DMS 273 treated with DMSO at 0.1 percent for 48 hours (cell line): ENCODE measurements at places on chromosomes 5 and 9.

- peak; percentile 22 for DNase-seq
These were observed 24.2 kb downstream of the P4HA2 start for GRCh38 chr5:132203464-132203818.

DNA sequence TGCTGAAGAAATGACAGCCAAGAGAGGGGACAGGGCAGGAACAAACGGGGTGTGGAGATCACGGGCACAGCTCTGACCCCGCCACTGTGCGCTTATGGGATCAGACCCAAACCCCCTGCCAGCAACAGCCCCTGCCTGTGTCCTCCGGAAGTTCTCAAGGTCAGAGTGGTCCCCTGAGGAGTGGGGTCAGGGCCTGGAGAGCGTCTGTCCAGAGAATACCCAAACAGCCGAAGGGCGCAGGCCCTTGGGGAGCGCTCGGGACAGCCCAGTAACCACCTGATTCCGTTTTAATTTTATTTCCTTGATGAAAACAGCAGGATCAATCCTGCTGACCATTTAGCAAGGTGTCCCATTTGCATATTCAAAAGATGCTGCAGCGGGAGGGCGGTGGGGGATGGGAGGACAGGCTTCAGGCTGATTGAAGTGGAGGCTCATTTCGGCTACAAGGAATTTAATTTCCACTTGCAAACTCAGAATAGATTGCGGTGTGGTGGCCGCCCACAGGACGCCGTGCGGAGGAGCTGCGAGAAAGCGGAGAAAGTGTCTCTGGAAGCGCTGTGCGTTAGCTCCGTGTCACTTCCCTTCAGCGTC lies 32.6 kb upstream of the TMEM250 start:
- DNase-seq: no peak

DNA sequence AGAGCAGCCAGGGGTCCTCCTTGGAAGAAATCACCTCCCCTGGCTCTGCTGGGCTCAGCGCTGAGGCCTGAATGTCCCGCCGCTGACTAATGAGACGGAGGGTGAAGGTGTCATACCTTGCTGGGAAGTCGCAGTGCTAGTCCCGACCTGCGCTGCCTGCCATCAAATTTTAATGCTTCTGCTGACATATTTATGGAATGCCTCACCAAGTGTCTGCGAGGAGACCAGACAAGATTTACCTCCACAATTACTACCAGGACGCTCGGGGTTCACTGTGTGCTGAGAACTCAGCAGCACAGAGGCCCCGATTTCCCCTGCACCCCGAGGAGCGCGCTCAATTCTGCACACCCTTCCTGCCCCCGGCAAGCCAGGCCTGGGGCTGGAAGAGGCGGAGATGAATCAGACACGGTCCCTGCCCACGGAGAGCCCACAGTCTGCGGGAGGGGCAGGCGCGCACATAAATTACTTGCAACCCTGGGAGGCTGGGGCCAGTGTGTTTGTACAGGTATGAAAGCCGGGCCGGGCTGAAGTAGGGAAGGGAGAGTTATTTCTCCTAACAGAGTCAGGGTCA lies 175.2 kb downstream of the PAX5 start:
- no peak for DNase-seq

DNA sequence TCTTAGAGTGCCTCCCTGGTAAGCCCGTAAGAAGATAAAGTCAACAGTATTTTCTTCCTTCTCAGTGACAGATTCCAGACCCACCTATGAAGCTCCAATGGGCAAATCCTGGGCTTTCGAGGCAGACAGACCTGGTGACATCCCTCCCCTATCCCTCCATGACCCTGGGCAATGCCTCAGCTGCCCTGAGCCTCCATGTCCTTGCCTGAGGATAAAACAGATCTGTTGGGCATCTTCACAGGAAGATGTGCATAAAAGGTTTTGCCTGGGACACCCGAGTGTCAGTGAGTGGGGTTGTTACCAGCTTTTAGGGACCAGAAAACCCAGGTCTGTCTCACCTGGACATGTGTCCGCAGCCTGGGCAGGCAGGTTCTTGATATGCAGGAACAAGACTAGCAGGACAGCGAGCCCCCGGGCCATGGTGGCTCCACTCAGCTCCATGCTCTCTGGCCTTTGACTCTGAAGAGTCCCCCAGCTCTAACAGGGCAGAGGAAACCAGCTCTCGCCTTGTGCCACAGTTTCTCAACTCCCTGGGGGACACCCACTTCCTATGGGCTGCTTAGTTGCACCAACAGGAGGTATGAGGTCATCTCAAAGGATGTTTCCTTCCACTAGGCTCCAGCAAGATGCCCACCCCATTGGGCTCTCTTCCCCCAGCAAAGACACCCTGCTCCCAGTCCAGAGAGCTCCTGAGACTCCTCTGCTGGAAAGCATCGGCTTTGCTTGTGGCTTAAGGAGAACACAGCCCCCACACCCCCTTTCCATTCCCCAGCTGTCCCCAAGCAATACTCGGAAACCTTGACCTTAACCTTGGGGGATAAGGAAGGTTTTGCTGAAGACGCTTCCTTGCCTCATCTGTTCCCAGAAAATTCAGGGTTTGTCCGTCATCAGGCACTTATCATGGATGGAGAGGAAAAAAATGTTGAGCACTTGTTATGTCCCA lies at the start of gene FCN1:
Gene FCN1 (minus strand): TSS at position 482 of the 943 bp plus-strand sequence. CDS start 41 bp downstream, at position 441.
- no peak for DNase-seq

DNA sequence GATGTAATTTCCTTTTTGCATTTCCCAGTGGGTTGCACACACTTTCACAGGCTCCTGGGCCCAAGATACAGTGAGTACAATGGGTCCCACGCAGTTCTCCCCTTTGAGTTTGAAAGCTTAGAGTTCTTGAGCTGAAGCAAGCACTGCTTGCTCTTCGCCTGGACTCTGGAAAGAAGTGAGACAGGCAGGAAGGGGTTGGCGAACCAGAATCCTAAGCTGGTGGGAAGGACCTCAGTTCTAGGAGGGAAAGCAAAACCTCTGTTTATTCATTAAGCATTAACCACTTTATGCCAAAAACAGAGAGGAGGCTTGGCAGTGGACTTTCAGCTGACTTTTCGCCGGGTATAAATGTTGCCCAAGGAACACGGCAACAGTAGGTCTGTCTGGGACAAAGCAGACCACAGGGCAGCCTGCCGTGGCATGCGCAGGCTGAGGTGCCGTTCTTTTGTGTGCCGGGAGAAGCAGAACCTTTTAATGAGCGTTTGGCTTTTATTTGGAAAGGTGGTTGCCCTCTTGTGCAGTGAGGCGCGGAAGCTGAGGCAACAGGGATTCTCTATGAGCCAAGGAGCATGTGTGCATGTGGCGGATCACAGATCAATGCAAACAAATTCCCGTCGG lies 239.9 kb upstream of the PANK3 start:
- DNase-seq: no peak

- no peak for DNase-seq
These were observed 355.3 kb downstream of the ZSWIM6 start for GRCh38 chr5:61687371-61687770.

GRCh38 chr9:21082671-21083070 lies 4.9 kb upstream of the IFNB1 start:
- DNase-seq: no peak

DNA sequence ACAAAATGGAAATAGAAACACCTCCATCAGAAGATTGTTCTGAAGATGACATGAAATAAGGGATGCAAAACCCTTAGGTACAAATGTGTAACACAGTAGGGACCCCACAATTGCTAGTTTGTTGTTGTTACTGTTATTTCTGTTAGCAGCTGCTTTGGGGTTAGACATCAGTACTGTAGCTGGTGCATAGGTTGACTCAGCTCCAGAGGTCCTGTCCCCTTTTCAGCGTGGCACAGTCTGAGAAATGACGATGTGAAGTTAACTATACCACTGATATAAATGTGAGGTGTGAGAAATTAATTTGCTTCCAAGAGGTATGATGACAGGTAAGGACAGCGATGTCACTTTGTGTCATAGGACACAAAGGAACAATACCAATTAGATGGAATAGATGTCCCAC lies 384.6 kb upstream of the KLF4 start:
- DNase-seq: no peak

DNA sequence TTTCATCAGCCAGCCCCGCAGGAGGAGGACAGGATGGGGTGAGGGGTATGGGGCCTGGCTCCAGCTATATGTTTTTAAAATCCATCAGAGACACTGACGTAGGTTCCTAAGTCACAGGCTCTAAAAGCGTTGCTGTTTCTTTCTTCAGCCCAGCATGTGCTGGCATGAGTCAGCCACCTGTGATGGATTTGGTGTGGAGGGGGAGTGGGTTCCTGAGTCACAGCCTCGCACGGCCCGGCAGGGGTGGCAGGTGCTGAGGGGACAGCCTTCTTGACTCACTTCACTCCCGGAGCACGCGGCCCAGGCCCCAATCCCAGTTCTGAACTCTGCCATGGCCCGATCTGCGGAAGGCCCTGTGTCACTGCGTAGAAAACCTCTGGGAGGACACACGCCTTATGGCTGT lies 38.8 kb upstream of the RPL26L1 start:
- DNase-seq: no peak
